Stimulated activated CD4-positive, alpha-beta T cell treated with anti-CD3 and anti-CD28 coated beads, Interleukin-1b, Interleukin-23, amount 100 ng/mL, for 4 hours (primary cell): ENCODE measurements at places on chromosomes 12 and 14.
A peak's percentile ranks its signal among the peaks of the same experiment; 100 is the strongest.

DNA sequence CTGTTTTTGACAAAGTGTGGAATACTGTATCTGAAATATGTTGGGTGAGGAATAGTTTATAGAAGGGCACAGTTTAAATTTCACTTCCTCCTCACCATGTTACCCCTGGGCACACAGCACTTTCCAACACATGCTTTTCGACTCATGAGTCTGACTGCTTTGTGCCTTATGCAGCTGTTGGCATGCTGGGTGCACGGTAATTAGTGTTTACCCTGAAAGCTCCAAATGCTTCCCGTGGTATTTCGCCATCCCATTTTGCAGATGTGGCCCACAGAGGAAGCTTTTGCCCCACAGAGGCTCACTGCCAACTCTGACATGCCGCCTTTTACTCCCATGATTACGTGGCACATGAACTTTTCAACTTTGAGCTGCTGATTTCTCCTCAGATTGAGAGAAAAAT is 168.6 kb downstream of the PRKCH start:
- no peak for DNase-seq

GRCh38 chr12:111768159-111768895 is 1.6 kb downstream of the ALDH2 start:
- DNase-seq: no peak

GRCh38 chr14:55221186-55221585 is 29.8 kb upstream of the DLGAP5 start:
- DNase-seq: no peak

DNA sequence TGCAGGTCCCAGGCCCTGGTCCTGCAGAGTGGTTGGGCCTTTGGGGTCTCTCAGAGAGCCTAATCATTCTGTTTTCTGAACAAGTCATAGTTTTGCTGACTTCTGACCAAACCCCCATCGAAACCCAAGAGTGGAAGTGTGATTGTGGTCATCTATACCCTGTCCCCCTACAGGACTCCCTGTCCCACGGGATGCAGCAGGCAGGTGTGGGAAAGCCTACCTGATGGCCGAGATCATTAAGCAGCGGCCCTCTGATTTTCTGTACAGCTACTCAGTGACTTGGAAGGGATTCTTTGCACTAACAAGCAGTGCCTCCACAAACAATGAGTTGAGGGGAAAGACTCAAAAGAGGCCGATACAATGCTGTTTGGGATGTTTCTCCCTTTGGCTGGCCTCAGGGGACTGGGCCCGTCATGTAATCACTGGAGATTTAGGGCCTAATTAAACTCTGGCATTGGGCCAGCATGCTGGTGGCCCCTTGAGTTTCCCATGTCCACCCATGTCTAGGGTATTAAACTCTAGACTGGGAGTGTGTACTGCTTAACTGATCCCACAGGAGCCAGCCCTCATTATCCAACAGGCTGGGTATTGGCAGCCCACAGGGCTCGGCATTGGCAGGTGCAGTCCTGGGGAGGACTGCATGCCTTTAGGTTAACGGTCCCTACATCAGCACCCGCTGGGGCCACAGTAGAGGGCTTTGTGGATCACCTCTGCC is 192.8 kb downstream of the ZFP36L1 start:
- no peak for DNase-seq

GRCh38 chr14:75469606-75470237 is 41.9 kb downstream of the JDP2 start:
- no peak for DNase-seq

- DNase-seq: no peak
Measured at GRCh38 chr14:89924268-89924667, 30.3 kb downstream of the EFCAB11 start.

DNA sequence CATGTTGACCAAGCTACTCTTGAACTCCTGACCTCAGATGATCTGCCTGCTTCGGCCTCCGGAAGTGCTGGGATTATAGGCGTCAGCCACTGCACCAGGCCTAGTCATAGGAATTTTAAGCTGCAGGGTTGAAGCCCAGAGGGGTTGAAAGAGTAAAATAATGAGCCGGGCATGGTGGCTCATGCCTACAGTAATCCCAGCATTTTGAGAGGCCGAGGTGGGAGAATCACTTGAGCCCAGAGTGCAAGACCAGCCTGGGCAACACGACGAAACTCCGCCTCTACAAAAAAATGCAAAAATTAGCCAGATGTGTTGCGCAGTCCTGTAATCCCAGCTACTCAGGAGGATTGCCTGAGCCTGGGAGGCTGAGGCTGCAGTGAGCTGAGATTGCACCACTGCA is 69.6 kb downstream of the GALNT8 start:
- no peak for DNase-seq

DNA sequence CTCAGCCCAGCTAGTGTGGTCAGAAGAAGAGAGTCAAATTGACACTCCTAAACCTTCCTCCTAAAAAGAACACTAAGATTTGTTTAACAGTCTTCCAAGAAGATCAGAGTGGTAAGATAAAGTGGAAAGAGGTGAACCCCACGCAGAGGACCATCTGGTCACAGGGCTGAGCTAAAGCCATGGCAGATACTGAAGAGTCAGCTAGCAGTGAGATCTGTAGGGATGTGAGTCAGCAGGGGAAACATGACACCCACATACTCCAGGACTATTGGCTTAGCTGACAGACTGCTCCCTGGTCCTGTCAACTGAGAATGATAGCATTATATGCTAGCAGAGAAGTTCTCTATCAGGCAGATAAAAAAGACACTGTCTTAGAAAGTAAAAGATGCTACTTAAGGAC is 269.4 kb upstream of the ALG10 start:
- no peak for DNase-seq

- peak; percentile 62 for DNase-seq
Measured at GRCh38 chr12:13211859-13212664, 15.5 kb downstream of the EMP1 start.

DNA sequence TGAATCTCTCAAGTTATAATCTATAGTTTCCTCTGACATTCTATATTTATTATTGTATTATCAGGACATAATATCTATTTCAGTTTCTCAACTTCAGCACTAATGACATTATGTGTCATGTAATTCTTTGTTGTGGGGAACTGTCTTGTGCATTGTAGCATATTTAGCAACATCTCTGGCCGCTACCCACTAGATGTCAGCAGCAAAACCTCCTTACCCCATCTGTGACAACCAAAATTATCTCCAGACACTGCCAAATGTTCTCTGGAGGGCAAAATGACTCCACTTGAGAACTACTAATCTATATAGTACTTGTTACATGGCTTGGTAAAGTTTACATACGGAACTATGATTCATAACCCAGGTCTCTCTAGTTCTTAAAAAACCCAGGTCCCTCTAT is 110.2 kb downstream of the RASSF9 start:
- DNase-seq: no peak

- no peak for DNase-seq
Measured at GRCh38 chr12:124434951-124435805, 132.2 kb downstream of the NCOR2 start.
